ENCODE measurements at places on chromosomes 4 and X.

GRCh38 chr4:89469930-89470375 is 162.4 kb upstream of the GPRIN3 start:
- DNase-seq, result no peak

DNA sequence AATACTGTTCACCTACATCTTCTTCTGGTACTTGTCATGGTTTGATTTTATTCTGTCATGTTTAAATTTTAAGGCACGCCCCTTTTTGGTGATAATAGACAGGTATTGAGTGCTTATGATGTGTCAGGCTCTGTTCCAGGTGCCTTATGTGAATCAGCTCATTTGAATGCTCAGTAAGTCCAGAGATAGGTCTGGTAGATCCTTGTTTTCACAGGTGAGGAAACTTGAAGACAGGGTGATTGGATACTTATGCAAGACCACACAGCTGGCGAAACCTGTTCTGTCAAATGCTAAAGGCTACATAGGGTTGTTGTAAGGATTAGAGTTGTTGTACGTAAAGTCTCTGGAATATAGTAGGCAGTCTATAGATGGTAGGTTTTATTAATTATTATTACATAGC is 9.6 kb upstream of the SLC25A14 start:
- DNase-seq, result no peak

GRCh38 chr4:116829187-116829586 is 256.2 kb downstream of the TRAM1L1 start:
- no peak for DNase-seq

- no peak for DNase-seq
These were observed 770 bp upstream of the TIGD2 start for GRCh38 chr4:89110541-89110985.

DNA sequence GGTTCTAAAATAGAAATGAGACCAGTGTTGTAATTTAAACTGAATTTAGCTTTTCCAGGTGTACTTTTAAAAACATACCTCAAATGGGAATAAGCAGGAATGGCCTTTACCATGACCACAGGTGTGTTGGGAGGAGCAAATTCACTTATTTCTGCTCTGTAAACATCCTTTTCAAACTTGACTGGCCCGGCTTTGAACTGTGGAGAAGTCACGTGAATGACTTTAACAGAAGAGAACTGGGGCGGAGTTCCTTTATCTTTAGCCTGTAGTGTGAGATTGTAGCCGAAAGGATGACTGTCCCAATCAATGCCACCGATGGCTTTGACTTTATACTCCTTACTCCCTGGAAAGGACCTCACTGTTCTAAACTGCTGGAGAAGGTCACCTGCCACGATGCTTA is 15.1 kb downstream of the FAT1 start:
- no peak for DNase-seq
